Activated CD4-positive, alpha-beta T cell treated with anti-CD3 and anti-CD28 coated beads for 1 hour (primary cell): ENCODE measurements at places on chromosomes 1 and 21.

- no peak for DNase-seq
These were observed 25.6 kb downstream of the PHACTR4 start for GRCh38 chr1:28395181-28395580.

GRCh38 chr1:19646377-19647319 lies 2.5 kb downstream of the NBL1 start:
- DNase-seq: no peak

DNA sequence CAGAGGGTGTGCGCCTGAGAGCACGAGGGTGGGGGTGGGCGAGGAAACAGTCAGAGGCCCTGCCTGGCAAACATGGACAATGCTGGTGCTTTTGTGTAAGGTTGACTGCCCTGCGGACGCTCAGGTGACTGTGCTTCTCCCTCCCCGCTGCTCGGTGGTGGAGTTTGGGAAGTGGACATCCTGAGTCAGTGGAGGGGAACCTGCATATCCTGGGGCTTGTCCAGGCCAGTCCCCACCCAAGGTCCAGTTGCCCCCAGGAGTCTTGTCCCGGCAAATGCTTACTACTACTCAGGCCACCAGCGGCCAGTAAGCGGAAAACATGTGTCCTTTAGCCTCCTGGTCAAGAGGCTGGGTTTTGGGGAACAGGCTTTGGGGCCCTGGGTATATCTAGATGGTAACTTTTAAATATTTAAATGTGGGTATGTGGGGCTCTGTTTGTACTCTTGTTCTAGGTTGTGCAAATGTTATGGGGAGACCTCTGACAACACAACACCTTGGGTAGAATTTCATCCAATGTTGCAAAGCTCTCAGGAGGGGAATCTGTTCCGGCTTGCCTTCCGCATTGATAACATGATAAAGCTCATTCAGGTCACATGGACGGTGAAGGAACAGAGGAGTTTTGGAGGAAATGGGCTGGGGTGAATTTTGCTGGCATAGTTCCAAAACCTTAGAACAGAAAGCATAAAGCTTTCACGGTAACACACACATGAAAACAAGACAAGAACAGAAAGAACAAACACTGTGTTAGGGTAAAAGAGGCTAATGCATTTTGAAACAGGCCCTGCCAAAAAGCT lies 364.9 kb downstream of the PRDM2 start:
- no peak for DNase-seq

DNA sequence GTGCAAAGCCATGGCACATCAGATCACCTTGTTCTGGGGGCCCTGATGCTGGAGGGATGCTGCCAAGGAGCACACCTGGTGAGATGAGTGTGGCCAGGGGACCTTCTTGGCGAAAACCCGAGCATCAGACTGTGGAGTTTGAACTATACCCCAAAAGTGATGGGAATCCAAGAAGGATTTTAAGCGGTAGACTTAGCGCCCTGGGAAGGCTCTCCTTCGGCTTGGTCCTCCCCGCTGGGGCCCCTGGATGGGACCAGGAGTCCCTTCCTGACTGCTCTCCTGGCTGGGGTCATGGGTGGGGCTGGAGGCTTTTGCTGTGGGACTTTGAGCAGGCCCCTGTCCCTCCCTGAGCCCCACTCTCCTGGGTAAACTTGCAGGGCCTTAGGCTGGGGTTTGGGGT lies 10.5 kb downstream of the ZNF362 start:
- no peak for DNase-seq

DNA sequence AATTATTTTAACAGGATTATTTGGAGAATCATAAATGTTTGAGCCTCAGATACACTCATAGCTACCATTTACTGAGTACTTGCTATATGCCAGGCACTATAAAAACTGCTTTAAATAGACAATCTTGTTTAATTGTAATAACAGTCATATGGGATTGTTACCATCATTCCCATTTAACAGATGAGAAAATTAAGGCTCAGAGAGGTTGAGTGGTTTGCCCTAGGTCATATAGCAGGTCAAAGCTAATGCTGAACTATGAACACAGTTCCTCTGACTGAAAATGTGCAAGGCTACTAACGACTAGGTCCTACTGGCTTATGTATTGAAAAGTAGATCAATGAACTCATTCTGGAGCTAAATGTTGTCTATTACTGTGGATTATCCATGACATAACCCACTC lies 63.4 kb downstream of the DDR2 start:
- DNase-seq: no peak

- no peak for DNase-seq
These were observed 15.4 kb downstream of the NGF start for GRCh38 chr1:115322631-115323030.

GRCh38 chr1:59282951-59283350 lies 13.9 kb upstream of the FGGY start:
- DNase-seq: no peak

- no peak for DNase-seq
These were observed 26.7 kb upstream of the DUSP10 start for GRCh38 chr1:221768444-221769066.

DNA sequence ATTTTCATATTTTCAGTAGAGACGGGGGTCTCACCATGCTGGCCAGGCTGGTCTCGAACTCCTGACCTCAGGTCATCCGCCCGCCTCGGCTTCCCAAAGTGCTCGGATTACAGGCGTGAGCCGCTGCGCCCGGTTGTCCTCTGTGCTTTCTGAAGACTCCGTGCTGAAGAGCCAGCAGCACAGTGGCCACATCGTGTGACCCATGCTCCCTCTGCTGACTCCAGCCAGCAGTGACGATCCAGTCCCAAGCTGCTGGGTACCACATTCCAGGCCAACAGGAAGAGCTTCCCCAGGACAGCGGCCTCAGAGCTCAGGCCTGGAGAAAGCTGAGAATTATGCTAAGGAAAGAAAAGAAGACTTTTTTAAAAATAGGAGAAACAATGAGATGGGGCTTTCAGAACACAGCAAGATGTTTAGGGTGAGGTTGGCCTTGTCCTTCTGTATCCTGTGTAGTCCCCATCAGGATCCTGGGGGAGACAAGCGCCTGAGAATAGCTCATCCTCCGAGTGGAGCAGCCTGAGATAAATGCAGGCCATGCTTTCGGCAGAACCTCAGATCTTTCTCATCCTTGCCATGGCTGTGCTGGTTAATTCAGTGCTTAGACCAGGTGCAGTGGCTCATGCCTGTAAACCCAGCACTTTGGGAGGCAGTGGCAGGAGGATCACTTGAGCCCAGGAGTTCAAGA lies 207.1 kb downstream of the SLC35F3 start:
- DNase-seq: no peak

DNA sequence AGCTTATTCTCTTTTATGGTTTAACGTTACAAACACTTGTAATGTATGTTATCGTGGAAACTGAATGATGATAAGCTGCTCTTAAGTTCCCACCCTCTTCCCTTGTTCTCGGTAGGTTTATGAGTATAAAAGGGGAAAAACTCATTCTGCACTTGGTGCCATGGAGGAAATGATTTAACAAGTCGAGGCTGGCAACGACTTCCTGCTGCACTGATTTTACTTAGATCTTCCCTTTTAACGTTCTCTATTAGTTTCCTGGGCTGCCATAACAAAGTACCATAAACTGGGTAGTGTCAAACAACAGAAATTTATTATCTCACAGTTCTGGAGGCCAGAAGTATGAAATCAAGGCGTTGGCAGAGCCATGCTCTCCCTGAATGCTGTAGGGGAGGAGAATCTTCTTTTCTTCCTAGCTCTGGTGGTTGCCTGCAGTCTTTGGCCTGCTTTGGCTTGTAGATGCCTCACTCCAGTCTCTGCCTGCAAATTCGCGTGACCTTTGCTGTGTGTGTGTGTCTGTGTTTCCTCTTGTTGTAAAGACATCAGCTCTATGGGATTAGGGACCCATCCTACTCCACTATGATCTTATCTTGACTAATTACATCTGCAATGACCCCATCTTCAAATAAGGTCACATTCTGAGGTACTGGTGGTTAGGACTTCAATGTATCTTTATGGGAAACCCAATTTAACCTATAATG lies 26.3 kb downstream of the HUNK start:
- DNase-seq: no peak

DNA sequence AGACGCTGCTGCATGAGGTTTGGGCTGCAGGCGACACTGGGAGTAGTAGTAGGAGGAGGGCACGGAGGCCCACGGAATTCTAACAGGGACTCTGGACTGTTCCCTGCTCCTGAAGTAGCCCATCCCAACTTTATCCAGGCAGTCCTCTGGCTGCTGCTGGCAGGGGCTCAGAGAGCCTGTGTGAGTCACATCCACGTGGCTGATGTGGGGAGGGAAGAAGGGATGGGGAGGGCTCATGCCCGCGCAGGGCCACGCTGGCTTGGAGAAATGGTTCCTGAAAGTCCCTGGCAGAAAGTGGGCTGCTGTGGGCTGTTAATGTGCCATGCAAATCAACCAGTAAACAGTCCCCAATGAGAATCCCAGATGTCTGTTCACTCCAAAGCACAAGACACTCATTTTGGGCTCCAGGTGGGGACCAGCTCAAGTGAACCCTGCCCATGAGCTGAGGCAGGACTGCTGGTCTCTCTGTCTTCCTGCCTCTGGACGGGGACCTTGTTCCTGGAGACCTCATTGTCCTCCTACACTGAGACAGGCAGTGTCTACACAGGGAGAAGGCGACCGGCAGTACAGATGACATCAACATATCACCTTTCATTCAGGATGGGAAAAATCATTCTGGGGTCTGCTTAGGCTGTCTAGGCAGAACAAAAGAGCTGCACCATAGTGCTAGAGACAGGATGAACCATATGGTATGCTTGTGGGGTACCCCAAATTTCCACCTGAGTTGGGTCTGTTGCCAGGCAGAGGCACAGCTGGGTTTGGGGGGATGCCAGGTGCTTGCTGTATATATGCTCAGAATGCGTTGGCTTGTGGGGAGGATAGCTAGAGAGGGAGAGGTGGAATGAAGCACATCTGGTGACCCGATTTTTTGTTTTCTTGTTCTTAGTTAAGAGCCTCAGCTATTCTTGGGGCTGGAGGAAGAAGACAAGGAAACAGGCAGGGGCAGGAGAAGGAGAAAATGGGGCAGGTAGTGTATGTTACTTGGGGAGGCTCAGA lies 57.9 kb upstream of the FMOD start:
- DNase-seq: no peak
